Fibroblast of upper back skin (primary cell): ENCODE measurements at places on chromosomes 16 and 17.

DNA sequence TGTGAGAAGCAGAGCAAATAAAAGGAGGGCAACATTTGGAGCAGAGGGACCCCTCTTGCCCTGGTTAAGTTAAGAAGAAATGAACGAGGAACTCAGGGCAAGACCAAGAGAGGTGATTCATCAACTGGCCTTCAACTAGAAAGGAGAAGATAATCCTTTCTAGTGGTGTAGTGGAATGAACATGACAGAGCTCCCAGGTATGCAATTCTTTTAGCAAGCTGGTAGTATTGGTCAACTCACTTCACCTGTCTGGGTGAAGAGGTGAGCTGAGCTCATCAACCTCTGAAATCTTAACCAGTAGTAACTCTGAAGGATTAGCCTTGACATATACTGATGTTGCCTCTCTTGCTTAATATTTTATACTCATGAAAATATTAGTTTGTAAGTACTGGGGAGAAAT, 1024.7 kb upstream of the GOT2 start:
- DNase-seq = peak; percentile 32

DNA sequence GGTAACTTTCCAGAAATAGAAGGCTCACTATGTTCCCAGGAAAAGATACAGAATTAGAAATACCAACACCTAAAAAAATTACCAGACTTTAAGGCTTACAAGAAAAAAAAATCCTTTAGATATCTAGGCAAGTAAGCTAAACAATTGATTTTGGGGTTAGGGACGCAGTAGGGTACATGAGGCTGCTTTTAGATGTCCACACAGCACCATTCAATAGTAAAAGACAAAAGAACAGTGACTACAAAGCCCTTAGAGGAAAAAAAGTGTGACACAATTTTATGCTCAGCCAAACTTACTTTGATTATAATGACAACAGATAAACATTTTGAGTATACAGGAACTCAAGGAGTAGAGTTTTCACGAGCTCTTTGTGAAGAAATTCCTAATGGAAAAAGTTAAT, 29.9 kb downstream of the METTL16 start:
- DNase-seq = no peak

DNA sequence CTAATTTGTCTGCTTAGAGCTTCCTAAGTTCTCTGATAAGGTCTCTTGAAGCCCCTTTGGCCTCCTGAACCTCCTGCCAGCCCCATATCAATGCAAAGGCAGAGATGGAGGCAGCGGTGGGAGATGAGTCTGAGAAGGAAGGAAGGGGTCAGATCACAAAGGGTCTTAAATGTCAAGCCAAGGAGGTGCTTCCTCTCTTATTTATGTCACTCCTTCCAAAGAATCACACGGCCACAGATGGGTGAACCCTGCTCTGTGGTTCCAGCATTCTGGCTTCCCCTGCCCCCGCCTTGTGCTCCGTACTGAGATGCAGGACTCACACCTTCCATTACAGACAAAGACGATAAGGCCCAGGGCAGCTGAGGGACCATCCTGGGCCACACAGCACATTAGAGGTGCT, 96.3 kb downstream of the GSG1L start:
- DNase-seq = no peak

GRCh38 chr17:79572136-79572925, 38.5 kb downstream of the RBFOX3 start:
- no peak for DNase-seq

DNA sequence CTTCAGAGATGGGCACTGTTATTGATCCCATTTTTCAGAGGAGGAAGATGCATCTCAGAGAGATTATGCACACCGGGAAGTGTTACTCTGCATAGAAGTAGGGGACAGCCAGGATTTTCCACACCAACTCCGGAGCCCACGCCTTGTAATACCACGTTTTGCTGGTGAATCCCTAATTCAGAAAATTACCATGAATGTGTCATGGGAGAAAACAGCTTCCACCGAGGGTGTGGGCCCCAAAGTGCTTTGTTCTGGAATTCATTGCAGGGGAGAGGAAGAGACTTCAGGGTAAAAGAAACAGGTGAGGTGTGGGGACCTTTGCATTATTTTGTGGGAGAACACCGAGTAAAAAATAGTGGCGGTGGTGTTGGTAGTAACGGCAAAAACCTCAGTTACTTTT, 1051.4 kb upstream of the RBFOX1 start:
- no peak for DNase-seq

DNA sequence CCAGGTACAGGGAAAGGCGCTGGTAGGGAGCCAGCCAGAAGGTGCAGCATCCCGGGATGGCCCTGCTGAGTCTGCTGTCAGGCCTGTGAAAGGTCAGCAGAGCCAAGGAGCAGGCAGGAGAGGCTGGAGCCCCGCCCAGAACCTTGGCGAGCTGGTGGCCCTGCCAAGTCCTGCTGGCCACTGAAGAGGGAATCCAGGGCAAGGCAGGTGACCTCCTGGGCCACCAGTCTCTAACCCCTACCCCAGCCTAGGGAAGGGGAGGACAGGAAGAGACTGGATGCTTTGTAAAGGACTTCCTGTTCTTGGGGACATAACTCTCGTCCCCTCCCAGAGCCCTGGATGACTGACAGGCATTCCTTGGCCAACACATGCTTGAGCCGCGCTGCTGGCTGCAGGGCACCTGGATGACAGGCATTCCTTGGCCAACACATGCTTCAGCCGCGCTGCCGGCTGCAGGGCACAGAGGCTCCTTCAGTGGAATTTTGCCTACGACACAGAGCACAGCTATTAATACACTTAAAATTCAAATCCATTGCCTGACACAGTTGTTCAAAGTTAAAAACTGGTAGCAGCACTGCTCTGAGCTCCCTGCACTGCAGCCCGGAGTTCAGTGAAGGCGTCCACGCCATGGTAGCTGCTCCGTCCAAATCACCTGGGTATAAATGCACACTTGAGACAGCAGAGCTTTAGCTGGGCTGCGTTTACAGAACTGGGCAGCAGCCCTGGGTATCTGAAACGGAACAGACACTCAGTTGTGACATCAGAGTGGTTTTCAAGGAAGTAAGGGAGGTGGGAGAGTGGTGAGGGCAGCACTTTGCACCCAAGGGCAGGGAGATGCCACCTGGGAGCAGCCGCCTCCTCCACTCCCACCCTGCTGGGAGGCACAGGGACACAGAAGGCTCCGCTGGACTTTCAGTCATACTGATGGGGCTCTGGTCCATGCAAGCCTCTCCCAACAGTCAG, 2.0 kb upstream of the BRICD5 start:
- DNase-seq = no peak

GRCh38 chr17:72151565-72152386, 31.0 kb downstream of the SOX9 start:
- peak; percentile 56 for DNase-seq

DNA sequence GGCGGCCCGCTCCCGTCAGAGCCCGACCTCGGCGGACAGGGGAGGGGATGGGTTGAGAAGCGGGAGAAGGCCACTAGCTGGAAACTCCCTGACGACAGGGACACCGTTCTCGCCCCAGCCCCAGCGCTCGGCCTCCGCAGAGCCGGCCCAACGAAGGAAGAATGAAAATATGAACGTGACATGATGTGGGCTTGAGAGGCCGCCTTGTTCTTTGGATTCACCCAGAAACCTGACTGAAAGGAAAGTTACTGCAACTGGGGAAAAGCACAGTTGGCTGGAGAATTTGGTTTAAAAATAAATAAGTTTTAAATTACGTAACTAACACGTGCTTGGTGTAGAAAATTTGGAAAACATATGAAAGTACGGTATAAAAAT, 21.1 kb downstream of the NPTX1 start:
- DNase-seq = no peak

DNA sequence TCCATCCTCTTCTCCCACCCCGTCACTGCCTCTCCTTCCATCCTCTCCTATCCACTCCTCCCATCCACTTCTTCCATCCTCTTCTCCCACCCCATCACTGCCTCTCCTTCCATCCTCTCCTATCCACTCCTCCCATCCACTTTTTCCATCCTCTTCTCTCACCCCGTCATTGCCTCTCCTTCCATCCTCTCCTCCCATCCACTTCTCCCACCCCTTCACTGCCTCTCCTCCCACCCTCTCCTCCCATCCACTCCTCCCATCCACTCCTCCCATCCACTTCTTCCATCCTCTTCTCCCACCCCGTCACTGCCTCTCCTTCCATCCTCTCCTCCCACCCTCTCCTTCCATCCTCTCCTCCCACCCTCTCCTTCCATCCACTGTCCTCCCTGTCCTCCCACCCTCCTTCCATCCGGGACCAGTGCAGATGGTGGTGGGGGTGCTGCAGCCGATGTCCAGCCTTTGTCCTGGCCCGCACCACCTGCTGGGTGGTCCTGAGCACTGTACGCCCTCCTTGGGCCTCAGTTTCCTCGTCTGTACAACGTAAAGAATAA, 1.1 kb downstream of the WFIKKN1 start:
- no peak for DNase-seq

DNA sequence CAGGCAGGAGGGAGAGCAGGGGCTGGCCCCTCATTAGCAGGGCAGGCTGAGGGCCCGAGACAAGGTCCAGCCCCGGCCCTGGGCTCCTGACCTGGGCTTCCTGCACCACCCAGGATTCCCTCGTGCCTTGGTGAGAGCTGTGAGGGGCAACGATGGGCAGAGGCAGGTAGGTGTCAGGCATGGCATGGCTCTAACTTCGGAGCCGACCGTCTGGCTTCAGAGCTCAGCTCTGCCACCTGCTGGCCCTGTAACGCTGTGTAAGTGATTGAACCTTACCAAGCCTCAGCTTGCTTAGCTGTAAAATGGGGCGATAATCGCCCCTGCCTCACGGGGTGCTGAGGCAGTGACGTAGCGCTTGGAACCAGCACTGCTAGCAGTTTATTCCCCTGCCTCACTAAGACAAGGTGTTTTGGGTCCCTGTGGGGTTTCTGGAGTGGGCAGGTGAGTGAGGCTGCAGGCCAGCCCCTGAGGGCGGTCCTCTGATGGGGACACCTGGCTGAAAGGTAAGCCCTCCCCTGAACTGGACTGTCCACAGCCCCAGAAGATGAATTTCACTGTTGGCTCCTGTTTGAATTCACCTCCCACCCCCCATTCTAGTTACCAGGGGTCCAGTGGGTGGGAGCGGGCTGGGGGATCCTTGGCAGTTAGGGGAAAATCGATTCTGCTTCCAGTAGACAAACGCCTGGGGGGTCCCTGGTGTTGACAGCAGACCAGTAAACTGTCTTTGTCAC, 184.8 kb upstream of the GSE1 start:
- peak; percentile 19 for DNase-seq

DNA sequence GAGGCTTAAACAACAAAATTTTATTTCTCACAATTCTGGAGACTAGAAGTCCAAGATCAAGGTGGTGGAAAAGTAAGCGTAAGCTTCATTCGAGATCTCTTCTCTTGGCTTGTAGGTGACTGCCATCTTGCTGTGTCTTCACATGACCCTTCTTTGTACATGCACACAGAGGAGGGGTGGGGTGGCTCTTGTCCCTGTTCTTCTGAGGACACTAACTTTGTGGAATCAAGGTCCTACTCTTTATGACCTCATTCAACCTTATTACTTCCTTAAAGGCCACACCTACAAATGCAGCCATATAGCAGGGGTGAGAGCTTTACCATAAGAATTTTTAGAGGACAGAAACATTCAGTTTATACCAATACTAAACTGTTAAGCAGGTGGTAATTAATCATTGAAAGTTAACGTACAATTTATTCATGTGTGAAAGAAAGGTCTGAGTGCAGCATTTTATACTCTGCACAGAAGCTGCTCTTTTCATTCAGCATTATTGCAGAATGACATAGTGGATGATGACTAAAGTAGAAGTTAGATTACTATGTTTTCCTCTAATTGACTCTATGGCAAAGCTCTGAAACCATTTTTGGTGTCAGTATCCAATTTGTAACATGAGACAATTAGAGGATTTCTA, 139.9 kb upstream of the HLF start:
- no peak for DNase-seq

DNA sequence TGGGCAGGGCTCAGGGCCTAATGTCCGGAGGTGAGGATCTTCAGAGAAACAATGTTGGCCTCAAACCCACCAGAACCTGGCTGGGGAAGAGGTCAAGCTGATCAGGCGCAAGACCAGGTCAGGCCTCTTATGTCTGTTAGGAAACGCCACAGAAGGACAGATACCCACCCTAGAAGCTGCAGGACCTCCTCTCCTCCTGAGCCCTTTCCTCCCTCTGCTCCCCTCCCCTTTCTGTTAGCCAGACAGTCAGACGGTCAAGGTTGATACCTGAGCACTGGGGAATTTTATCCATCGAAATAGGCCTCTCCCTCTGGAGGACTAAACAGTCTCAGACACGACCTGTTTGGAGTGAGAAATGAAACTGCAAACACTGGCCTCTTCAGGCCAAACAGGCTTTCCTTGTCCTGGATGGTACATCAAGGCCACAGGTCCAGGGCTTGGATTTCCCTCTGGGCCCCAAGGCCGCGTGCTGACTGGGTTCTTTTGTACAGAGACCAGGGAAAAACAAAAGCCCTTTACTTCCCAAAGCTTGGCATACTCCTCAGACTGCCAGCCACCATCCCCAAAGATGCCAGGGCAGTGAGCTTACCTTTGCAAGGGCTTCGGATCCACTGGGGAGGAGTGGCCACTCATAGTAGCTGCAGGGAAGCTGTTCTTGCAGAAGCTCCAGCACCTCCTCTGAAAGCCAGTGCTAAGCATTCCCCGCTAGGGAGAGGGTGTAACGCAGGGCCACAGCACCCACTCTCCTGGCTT, 135.8 kb downstream of the CCDC182 start:
- no peak for DNase-seq

GRCh38 chr16:68062910-68063393, 22.2 kb upstream of the NFATC3 start:
- DNase-seq = no peak

GRCh38 chr16:591231-591630, 1.4 kb downstream of the RAB40C start:
- no peak for DNase-seq

DNA sequence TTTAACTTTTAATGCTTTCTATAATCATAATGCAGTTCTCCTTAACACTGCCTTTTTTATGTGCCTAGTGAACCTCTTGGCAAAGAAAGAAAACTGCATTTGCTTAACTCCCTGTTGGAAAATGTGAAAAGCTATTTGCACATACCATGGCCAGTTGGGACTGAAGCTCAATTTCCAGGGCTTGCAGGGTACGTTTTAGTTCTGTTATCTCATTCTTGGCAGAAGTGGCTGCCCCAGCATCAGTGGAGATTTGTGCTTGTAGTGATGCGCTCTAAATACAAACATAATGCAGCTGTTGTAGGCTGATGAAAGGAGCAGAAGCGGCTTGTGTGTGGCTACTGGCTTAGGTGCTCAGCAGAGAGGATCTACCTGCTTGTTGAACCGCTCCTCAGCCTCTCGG, 3.7 kb downstream of the KRT24 start:
- no peak for DNase-seq

GRCh38 chr17:44552361-44552760, 4.9 kb upstream of the FZD2 start:
- no peak for DNase-seq

GRCh38 chr17:19361326-19361725, 1.2 kb downstream of the B9D1 start:
- DNase-seq = no peak

DNA sequence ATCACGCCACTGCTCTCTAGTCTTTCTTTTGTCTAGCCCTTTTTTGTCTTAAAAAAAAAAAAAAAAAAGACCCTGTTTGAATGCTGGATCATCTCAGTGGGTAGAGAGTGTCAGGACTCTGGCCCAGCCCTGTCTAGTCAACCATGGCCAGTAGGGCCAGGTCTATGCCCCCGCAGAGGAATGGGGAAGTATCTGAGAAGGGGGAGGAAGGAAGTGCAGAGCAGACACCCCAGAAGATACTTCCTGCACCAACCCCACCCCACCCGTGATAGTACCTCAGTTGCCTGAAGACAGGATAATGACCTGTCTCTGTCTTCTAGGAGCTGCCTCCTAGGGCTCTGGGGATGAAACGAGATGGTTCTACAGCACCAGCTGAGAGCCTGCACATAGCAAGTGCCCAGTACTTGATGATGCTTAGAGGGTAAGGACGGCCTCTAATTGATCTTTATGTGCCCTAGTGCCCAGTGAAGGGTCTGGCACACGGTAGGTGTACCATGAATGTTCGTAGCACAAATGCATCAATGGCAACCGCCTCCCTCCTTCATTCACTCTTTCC, 55.4 kb downstream of the ABAT start:
- DNase-seq = no peak
